ENCODE measurements at places on chromosomes 1 and 21.

- no peak for DNase-seq
Measured at GRCh38 chr1:200206340-200206739, 178.8 kb downstream of the NR5A2 start.

DNA sequence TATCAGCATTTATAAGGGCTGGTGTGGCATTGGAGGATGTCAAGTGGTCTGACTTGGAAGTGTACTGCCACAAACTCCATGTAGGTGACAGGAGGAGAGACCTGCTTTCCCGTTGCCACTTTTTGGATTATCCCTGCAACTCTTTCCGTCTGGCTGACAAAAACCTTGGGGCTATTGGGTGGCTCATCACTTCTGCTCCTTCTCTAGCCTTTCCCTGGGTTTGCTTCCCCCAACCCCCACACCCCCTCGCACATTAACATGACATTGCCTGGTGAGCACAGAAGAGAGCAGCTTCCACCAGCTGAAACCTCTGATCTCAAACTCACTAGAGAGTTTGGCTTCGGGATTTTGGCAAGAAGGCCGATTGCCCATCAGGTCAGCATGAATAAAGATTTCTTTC is 39.2 kb downstream of the PROX1 start:
- DNase-seq = no peak

DNA sequence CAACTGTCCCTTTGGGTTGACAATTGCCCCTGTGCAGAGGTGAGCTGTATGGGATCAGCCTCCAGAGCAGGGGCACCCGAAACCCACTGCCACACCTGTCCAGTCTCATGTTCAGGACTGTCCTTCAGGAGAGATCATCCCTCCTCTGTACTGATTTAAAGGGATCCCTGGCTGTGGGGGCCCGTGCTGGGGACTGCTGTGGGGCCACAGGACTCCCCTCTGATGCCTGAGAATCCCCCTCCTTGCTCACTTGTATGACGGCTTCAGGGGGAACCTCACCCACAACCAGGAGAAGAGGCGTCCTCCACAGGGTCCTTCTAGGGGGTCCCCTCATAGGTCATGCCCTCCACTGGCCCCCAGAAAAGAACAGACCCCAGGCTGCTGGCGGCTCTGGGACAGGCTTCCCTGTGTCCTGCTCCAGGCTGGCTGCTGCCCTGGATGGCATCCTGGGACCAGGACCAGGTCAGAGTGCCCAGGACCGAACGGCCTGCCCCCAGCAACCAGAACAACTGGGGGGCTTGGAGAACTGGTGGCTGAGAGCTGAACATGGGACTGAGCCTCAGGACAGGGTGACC is 77.5 kb upstream of the ACTRT2 start:
- DNase-seq = no peak

GRCh38 chr1:117611894-117612483 is 6.1 kb downstream of the TENT5C start:
- no peak for DNase-seq

DNA sequence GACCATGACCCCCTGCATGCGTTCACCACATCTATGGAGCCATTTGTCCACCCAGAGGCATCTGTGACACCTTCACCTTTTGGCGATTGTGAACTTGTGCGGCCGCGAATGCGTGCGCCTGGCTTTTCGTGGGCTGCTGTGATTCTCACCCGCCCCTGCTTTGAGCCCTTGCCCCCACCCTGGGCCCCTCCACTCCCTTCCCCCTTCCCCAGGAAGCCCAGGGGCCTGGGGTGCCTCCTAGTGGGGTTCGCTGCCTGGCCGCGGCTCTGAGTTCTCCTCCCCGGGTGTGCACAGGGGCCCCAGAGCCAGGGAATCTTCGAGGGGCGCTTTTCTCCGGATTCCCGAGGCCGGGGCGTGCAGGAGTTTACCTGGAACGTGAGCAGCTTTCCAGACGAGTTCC is 97.9 kb upstream of the ACTRT2 start:
- DNase-seq = no peak
